HT1080 (cell line): ENCODE measurements at places on chromosomes 1 and 21. TPM values are rescaled to one million over a fixed set of nuclear protein-coding genes. Genes with fewer than 3 reads are reported as not detected.

DNA sequence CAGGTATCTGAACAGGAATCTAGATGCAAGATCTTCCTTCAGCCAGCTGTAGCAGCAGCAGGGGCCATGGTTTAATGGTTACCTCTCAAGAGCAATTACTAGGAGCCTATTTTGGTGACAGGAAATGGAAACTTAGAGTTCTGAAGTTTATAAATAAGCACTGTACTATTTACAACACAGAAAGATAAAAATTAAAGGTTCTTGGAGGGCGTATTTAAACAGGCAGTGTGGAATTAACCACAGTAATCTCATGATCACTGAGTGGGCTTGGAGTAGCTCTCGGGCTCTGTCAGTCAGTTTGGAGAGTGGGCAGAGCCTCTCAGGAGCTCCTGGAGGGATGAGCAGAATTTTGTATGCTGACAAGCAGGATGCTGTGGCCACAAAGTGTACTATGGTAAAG, 10.2 kb upstream of the FCRL5 start:
- DNase-seq = no peak

- no peak for DNase-seq
These were observed 289.9 kb downstream of the DPYD start for GRCh38 chr1:97630948-97631347.

GRCh38 chr1:161728376-161729226, 7.3 kb downstream of the FCRLB start:
- DNase-seq = no peak

PROX1 gene
- 0.06 TPM in 1 of 2 replicates, not detected in the other for total RNA-seq

DNA sequence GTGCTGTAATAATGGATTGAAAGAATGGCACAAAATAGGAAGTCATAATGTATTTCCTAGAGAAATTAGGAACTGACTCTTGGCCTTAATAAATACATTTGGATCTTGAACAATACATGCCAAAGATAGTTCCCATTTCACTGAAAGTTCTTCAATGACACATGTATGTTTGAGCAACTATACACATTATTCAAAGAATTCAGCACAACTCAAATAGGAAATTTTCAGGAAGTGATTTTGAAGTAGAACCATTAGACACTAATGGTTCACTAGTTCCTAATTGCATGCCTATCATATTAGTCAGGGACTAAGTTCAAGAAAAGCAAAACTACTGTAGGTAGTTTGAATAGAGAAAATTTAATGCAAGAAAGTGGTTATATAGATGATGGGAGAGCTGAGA, 404.7 kb downstream of the LMO4 start:
- no peak for DNase-seq

PLEKHG5 gene
- 20.3 and 20.4 TPM in 2 replicates for total RNA-seq

TTC22 gene
- not detected in 2 replicates for total RNA-seq

TCP10L gene
- total RNA-seq = 0.16 and 0.40 TPM in 2 replicates

- no peak for DNase-seq
These were observed 525.0 kb downstream of the PTPRU start for GRCh38 chr1:29761159-29761928.
